Fibroblast of skin of right biceps (primary cell): ENCODE measurements at places on chromosomes 5 and 9.

- DNase-seq = no peak
These were observed 580 bp upstream of the DUSP1 start for GRCh38 chr5:172771439-172772111.

DNA sequence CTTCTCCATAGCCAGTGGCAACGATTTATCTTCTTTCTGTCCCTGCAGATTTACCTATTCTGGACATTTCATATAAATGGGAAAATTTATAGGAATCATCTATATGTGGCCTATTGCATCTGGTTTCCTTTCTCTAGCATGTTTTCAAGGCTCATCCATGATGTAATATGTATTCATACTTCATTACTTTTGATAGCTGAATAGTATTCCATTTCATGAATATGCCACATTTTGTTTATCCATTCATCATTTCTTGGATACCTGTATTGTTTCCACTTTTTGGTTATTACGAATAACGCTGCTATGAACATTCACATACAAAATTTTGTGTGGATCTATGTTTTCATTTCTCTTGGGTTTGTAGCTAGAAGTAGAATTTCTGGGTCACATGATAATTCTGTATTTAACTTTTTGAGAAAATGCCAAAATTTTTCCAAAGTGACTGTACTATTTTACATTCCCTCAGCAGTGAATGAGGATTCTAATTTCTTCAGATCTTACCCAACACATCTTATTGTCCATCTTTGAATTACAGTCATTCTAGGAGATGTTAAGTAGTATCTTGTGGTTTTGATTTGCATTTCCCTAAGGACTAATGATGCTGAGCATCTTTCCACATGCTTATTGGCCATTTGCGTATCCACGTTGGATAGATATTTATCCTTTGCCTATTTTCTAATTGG, 3.6 kb downstream of the IARS1 start:
- DNase-seq = peak; percentile 66

DNA sequence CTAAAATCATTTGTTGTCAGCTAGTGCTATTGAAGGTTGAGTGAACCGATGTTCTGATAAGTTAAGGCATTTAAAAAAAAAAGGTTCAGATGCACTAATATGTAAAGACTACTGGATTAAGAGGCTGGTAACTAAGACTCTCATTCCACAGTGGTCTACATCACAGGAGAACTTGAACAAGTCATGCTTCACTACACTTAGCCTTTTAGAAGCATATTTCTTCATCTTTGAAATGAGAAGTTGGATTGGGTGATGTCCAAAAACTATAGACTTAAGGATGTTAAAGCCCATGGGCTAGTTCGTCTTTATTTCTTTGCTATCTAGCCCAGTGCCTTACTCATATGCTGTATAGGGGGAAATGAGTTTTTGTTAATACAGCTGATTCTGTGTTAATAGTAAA, 107.2 kb downstream of the NDUFS4 start:
- DNase-seq = no peak

- peak; percentile 53 for DNase-seq
These were observed 150.9 kb downstream of the ADGRV1 start for GRCh38 chr5:90709323-90710155.

DNA sequence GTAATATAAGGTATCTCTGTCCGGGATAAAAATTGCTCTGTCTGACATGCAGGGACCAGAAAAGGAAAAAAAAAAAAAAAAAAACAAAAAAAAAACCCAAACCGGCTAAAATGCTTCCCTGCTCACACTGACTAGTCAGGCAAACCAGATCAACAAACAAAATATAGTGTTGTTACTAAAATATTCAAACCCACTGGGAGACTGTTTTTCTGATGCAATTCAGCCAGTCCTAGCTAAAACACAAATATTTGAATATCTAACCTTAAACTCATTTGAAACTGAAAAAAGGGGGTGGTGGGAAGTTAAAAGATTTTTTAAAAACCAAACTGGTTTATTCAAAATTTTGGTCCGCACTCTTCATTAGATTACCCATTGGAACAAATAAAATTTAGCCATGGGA, 61.0 kb downstream of the APBA1 start:
- DNase-seq = no peak

- DNase-seq = no peak
These were observed 103.2 kb upstream of the LMX1B start for GRCh38 chr9:126510564-126510963.

DNA sequence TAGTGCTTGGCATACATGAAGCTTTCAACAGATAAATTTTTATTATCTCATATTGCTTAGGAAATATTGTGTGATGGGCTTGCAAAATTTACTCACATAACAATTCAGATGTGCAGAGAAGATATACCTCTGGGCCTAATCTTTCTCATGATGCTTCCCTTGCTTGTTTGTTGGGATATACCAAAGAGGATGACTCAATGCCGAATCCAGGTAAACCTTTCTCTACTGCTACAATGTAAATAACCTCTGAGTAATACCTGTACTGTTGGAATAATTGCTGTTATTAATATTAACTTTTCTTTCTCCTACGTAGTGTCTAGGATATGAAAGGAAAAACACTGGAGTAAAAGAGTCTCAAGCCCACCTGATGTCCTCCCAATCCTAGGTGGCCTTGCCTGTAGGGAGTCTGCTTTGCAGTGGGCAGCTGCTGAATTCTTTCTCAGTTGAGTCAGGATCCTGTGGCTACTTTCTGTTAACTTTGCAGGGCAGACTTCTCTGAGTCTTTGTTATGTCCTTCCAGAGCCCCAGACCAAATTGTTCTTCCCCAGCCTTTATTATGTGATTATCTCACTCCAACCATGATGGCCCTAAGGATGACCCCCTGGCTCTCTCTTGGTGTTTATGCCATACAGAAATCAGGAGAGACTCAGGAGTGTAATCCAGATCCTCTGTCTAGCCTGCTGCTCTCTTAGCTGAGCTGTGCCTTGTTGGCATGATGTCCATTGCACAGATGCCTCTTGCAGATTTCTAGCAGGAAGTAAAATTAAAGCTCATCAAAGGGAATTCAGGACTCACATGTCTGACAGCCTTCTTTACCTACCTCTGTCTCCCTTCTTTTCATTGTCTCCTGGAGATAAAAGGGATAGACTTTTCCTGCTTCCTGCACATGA, 208.1 kb downstream of the SNX18 start:
- peak; percentile 24 for DNase-seq

DNA sequence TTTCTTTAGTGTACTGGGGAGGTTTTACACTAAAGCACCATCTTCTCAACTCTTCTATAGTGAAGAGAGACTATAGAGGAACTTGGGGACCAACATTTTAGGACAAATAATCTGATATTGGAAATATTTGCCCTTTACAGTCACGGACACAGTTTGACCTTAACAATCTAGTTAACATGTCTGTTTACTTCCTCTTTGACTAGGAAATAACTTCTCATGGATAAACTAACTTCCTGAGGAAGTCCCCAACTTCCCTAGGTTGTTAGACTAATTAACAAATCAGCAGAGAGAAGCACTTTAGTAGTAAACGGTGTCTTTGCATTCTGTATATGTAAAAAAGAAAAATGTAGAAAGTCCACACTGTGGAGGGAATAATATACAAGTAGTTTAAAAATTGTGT, 127.7 kb downstream of the FBXL7 start:
- no peak for DNase-seq

GRCh38 chr5:14582797-14583137, 1.2 kb downstream of the OTULINL start:
- DNase-seq = no peak

DNA sequence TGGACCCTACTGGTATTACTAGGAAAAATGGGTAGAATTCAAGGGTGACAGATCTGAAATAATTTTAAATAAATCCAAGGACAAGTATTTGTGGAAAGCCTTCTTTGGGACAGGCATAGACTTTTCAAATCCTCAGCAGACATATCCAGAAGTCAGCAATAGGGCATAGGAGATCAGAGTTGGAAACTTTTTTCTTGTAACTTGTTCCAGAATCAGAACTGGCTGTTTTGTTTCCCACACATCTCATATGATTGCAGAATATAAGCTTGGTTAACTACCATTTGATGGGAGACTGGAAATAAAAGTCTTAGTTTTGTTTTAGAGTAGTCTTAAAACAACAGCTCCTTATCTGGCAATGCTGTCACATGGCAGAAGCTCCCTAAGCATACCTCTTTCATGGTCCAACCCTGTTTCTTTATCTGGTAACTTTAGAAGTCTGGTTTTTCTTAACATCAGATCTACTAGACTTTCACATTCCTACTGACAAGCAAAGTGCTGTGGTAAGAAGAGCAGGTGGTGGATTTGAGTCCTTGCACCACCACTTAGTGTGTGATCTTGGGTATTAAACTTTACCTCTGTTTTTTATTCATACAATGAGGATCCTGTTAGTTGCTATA, 25.1 kb downstream of the XRCC4 start:
- no peak for DNase-seq

- DNase-seq = peak; percentile 85
These were observed 7.2 kb upstream of the ABLIM3 start for GRCh38 chr5:149133795-149134777.

- DNase-seq = no peak
These were observed 8.2 kb downstream of the DMAC1 start for GRCh38 chr9:7791394-7791793.

GRCh38 chr5:167453246-167454030, 838.0 kb upstream of the WWC1 start:
- peak; percentile 87 for DNase-seq

GRCh38 chr5:3709068-3709716, 113.6 kb downstream of the IRX1 start:
- no peak for DNase-seq

DNA sequence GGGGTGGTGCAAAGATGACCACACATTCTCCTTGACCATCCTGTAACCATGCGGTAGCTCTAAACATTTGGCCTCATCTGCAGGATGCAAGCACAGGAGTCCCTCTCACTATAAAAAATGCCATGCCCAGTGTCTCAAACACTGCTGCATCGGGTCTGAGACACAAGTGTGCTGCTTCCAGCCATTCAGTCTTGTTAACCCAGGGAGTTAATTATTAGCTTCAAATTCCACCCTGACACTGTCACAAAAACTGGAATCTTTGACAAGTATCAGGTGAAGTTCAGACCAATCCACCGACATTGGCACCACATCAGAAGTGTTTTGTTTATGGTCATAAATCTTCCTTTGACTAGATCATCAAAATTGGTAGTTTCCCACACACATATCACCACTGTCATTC, 119.1 kb upstream of the RASEF start:
- DNase-seq = no peak

DNA sequence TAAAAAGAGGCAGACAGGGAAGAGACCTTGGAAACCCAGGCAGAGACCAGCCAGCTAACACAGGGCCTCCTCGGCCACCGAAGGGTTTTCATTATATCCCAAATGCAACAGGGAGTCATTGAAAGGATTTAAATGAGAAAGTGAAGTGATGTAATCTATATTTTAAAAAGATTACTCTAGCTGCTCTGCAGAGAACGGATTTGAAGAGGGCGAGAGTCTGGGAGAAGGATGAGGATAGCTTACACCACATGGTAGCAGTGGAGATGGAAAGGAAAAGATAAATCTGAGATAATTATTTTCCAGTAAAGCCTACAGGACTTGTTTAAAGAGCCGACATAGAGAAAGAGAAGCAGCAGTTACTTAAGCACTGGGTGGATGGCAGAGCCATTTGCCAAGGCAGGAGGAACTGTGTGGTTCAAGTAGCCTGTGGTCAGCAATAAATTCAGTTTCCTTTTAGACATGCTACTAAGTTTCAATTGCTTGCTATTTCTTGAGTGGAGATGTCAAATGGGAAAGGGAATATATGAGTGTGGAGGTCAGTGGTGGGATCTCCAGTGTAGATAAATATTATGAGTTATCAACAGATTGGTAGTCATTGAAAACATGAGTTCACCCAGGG, 9.3 kb downstream of the FBN2 start:
- DNase-seq = no peak

DNA sequence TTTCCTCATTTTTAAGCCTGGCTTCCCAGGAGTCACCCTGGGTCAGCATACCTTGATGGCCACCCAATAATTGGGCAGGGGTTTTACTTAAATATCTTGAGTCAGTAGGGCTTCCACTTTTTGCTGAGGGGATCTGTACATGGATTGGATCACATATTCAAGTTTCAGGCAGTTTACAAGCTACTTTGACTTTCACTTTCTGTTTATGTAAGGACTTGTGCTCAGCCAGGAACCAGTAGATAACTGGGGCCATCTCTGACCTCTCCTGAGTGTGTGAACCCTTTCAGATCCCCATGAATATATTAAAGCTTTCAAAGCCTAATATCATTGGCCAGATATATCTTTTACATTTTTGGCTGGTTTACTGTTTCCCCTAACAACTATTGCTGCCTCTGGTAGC, 45.1 kb downstream of the SLCO6A1 start:
- DNase-seq = no peak

GRCh38 chr5:78221964-78222451, 72.5 kb downstream of the AP3B1 start:
- no peak for DNase-seq

DNA sequence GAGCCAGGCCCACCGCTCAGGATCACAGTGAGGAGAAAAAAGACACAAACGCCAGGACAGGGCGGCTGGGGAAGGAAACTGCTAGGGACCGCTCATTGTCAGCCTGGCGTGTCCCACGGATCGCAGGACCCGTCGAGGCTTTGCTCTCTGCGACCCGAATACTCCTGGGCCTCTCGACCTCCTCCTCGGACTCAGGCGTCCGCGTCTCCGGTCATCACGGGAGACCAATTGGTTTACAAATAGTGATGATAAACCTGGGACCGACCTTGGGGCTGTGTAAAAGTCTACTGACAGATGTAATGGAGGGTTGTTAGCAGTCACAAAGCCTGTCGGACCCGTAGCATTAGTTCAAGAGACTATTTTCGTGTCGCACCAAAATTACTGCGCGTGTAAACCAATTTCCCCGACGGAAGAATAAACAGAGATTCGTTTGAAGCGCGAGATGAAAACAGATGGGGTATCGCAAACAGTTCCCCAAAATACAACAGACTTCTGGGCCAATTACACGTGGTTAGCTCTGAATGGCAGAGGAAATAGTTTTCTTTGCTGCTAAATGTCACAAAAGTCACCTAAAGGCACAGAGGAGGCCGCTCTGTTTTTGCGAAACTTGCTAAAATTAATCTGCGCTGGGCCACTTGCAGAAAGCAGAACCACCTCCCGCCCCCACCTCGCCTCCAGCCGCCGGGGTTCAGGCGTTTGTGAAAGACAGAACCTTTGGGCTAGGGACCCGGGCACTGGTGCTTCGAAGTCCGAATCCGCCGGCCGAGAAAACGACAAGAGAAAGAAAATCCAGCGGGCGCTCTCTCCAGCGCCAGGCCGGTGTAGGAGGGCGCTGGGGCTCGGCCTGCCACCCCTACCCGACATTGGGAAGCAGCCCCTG, 67.6 kb downstream of the FOXD1 start:
- DNase-seq = no peak

GRCh38 chr5:147098233-147098790, 136.5 kb upstream of the STK32A start:
- DNase-seq = peak; percentile 38

DNA sequence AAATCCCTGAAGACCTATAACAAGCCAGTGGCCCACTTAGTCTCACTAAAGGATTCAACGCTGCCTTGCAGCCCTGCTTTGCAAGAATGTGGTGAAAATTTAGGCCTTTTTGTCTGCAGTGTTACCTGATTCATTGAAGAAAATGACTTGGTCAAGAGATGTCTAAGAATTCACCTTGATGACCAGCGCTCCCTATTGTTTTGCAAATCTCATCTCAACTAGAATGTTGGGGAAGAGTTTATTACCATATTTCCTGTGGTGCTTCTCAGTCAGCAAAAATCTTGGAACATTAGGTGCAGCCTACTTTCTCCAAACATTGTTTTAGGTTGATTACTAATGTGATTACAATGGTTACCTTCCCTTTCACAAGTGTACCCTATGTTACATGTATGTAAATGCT, 53.5 kb downstream of the PLK2 start:
- peak; percentile 7 for DNase-seq

- peak; percentile 24 for DNase-seq
These were observed 79.6 kb downstream of the PAPPA start for GRCh38 chr9:116233160-116233530.
